ENCODE measurements at places on chromosomes 3 and 15.

DNA sequence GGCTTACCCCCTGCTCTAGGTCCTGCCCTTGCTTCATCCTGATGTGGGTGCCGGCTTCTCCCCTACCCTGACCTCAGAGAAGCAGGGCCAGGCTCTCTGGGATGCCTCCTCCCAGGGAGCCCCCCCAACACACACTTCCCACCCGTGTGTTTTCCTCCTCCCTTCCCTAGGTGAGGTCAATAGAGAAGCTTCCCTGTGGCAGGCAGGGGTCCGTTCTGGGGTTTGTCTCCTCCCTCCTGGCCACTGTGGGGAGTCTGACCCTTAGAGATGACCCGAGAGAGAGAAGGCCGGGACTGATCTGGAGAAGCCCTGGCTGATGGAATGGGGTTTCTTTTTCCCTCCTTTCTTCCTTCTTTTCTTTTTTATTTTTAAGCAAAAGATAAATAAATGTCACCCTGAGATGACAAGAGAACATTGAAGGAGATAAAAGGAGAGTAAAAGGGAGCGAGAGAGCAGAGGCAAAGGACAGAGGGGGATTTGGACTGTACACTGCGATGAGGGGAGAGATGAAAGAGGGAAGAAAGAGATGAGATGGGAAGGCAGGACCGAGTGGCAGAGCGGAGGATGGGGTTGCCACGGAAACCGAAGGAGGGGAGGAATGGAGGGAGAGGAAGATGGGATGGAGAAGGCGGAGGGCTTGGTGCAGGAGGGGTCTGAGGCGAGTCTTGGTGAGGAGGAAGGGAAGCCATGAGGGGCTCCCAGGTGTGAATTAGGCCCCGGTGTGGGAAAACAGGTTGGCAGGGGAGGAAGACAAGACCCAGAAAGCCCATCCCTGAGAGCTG is 48.4 kb downstream of the IDH2 start:
- DNase-seq = no peak

DNA sequence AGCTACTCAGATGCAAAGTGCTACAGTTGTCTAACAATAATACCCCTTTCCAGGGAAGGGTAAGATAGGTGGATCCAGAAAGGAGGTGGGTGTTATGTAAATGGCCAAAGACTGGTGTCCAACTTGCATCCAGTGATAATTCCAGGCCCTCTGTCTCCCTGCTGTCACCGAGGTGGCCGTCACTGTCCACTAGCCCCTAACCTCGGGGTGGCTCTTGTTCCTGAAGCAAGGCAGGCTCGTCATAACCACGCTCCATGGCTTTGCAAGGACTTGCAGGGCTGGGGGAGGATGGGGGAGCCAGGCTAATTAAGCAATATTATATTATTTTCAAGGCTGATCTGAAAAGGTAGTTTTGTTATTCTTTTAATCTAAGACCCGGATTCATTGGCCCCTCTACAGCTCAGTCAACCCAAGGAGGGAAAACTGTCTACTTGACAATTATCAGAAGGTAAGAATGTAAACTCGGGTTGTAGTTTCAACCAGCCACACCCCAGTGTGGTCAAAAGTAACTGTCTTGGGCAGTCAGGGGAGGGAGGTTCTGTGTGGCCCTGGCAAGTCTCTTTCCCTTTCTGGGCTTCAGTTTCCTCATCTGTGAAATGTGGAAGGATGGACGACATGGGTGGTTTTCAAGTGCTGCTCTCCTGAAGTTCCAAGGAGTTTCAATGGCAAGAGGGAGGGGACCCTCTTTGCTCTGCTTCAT is 220.1 kb upstream of the BHLHE40 start:
- DNase-seq = no peak

GRCh38 chr3:127107491-127108375 is 85.2 kb upstream of the PRR23E start:
- DNase-seq = no peak

DNA sequence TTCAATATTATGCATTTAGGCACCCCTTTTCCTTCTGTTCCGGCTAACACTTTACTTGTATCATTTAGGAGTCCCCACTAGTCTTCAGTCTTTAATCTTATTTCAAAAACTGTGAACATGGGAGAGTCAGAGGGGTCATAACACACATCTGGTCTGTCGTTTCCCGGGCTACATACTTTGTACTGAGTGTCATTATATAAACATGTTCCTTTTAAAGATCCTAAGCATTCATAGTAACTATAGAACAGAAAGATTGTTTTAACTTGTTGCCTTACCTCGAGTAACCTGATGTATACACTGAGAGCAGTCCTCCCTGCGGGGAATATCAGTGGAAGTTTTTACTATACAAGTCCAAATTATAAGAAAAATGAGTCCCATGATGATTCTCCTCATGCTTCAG is 78.2 kb upstream of the VEPH1 start:
- DNase-seq = no peak

GRCh38 chr3:126616931-126617330 is 38.0 kb downstream of the TXNRD3 start:
- no peak for DNase-seq

- DNase-seq = no peak
Observed at GRCh38 chr15:76198456-76199105, 112.7 kb downstream of the ETFA start.

DNA sequence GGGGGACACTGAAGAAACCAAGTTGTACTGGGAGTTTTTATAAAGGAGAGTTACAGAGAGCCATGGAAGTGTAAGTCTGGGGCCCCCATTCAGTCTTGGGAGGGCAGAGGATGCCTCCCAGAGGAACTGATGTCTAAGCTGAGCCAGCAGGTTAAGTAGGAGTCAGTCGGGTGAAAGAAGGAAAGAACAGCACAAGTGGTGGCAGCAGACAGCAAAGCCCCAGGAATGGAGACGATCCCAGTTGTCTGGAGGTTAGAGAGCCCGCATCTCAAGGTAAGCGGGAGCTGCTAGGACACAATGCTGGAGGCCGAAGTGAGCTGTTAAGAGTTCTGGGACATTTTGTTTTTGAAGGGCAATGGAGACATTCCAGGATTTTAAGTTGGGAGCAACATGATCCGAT is 88.8 kb downstream of the TAMM41 start:
- no peak for DNase-seq

- DNase-seq = no peak
Observed at GRCh38 chr3:72205297-72205826, 420.4 kb upstream of the PROK2 start.

DNA sequence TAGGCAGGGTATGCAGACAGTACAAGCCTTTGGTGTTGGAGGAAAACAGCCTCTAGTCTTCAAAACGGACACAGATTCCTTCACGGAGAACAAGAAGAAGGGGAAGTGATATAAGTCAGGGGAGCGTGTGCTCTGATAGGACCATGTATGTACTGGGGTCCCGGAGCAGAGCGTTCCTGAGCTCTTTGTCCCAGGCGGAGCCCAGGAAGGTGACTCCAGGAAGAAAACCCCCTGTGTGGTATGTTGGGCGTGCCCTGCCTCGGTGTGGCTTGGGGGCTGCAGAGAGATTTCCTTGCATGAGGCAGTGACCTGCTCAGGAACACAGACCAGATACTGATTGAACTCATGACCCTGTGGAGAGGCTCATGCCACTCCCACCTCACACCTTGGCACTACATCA is 21.7 kb downstream of the MELTF start:
- DNase-seq = no peak

- no peak for DNase-seq
Observed at GRCh38 chr15:68699124-68699880, 120.5 kb downstream of the CORO2B start.

DNA sequence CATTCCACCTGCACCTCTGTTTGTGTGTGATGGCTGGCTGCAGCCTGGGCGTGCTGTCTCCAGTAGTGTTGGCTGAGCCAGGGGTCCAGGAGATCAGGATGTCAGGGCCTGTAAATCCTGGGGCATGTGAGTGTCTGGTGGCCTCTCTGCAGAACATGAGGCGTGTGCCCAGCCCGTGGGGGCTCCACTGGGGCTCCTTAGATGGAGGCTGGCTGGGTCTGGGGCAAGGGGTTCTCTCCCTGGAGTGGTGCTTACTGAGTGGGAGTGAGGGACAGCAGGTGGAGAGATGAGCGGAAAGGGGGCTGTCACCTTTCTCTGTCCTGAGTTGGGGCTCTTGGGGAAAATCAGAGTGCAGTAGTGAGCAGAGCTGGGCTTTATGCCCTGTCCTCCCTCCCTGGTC is 152.2 kb downstream of the CHDH start:
- DNase-seq = no peak

DNA sequence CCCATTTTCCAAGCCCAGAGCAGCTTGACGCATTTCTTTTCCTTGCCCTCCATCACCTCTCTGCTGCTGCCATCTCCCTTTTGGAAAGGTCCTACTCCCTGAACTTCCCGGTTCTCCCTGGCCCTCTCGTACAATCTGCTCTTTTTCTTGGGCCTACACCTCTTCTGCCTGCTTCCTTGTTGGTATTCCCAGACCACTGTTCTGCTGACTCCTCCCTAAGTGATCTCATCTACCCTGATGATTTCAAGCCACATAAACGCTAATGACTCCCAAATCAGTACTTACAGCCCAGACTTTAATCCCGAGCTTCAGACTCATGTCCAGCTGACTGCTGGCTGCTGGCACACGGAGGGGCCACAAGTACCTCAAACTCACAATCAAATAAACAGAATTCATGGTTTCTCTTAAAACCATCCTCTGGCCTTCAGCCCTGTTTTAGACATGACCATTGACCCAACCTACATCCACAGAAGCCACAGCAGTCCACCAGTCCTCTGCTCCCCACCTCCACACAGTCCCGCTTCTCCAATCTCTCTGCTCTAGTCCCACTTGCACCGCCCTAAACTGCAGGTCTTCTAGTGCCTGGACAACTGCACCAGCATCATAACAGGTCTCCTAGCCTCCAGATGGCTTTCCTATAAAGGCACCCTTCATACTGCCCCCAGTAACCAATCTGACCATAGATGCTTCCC is 57.6 kb downstream of the AAGAB start:
- DNase-seq = no peak

DNA sequence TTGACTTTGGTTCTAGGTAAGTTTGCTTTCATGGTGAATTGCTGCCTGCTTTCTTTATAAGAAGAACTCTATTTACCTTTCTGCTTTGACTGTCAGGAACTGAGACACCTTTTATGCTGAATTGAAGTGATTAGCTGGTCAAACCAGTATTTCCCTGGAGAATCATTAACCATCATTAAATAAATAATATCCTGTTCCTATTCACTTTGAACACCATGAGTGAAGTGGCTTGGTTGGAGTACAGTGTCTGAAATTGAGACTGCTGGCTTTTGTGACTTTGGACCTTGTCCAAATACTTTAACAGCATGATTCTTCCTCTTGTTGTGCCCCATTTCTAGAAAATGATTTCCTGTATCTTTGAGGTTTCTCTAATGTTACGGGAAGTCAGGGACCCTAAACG is 5.6 kb upstream of the TMEM62 start:
- DNase-seq = no peak

- no peak for DNase-seq
Observed at GRCh38 chr3:69353088-69353478, 32.8 kb downstream of the FRMD4B start.

DNA sequence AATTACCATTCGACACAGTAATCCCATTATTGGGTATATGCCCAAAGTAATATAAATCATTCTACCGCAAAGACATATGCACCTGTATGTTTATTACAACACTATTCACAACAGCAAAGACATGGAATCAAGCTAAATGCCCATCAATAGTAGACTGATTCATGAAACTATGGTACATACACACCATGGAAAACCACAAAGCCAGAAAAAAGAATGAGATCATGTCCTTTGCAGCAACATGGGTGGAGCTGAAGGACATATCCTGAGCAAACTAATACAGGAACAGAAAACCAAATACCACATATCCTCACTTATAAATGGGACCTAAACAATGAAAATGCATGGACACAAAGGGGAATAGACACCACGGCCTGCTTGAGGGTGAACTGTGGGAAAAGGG is 11.1 kb upstream of the MCF2L2 start:
- DNase-seq = no peak

DNA sequence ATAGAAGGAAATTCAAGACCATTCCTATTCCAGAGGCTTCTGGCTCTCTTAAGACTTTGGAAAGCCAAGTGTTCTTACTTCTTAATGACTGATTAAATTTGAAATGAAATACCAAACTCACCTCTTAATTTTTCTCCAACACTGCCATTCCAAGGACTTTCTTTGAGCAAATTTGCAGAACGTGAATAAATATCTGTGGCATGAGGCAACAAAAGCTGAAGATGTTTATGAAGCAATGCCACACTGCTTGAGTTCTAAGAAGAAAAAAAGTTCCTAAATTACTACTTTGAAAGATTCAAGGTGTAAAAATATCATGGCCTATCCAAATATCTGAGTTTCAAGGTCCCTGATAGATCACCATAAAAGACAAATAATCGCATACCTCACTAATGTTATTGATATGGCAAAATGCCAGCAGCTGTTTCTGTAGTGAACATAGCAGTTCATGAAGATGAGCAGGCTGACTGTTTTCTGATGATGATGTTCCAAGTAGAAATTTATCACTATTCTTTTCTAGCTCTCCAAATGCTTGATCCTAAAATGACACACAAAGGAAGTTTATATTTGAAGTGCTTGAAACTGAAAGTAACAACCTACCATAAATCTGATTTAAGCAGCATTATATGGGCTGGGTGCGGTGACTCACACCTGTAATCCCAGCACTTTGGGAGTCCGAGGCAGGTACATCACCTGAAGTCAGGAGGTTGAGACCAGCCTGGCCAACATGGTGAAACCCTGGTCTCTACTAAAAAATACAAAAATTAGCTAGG is 104.4 kb downstream of the HERC1 start:
- DNase-seq = no peak

DNA sequence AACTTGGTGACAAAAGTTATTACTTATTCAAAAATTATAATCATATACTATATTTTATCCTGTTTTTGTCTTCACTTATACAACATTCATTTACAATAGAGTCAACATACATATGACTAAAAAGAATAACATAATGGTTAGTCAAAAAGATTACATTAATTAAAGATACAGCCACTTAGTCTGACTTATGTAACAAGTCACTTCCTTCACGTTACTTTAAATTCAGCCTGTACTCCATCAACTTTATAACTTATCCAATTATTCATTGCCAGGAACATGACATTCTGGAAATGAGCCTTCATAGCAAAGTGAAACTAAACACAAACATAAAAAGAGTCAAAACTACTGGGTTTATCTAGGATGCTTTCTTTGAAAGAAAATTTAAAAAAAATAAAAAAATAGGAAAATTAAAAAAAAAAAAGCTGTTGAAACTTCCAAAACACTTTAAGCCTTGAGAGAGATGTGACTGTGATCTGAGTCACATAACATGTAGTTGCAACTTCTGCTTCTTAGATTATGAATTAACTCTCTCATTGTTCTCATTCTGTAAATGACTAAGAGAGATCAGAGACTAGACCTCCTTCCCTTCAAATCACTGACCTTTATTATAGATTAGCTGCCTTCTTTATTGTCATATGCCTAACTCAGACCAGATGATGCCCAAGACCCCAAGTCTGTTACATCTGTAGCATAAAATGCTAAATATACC is 107.8 kb downstream of the MYRIP start:
- no peak for DNase-seq

- DNase-seq = no peak
Observed at GRCh38 chr3:129530251-129530791, 1.9 kb downstream of the RHO start.

DNA sequence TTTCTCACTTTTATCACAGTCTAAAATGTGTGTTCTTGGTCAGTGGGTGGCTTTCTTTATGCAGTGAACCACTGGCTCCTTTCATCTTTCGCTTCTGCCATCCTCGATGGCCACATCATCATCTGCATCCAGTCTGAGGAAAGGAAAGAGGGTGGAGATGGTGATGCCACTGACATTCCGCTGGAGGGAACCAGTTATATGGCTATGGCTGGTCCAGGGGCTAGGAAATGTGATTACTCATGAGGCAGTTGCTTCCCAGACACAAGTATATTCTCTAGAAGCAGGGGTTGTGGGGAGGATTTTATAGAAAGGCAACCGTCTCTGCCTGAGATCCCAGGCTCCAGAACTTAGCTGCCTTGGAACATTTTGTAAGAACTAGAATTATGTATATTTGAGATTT is 246.7 kb upstream of the AZI2 start:
- DNase-seq = no peak
